ENCODE measurements at places on chromosomes 4 and X.

DNA sequence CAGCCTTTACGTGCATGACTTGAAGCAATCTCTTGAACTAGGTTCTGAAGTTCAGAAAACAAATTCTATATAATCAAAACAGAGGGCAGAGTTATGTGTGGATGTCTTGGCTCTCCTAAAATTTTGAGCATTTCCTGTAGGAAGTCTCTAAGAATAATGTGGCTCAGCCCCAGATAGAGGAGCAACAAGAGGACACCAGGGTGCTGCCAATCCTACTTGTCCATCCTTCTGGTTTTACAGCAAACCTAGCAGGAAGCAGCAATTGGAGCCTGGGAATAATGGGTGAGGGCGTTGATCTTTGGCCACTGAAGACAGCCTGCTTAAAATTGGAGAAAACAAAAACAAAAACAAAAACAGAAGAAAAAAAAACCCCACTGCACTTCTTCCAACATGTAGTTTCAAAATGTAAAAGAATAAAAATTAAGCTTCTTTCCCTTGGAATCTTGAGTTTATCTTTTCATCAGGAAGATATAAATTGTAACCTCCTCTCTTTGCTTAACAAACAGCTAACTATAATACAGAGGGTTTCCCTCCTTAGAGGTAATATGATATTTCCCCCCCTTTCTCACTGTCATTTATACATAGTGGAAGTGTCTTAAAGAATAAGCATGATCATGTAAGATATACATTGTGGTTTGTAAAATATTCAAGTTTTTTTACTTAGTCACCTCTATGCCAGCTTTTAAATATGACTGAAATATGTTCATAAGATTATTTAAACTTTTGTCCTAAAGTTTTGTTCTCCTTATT, 130.6 kb downstream of the FBXO8 start:
- DNase-seq = no peak

DNA sequence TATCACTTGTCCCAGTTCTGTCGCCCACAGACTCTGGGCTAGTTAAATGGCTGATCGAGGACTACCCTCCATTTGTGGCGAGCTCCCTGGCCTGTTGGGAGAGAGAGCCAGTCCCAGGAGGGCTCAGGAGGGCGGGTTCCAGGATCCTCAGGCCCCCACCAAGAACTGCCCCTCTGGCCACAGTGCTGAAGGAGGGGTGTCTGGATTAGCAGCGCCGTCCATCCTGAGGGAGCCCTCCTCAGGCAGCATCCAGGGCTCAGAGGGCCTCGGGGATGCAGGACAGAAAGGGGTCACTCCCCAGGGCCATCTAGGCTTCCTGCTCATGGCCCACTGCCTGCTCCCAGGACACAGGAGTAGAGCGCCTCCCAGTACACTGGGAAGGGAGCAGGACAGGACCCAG, 6.1 kb downstream of the PNMA5 start:
- DNase-seq = no peak

GRCh38 chr4:122833999-122834398, 7.4 kb downstream of the FGF2 start:
- DNase-seq = no peak

- DNase-seq = no peak
Measured at GRCh38 chr4:41471126-41472071, 66.6 kb upstream of the LIMCH1 start.

- DNase-seq = no peak
Measured at GRCh38 chr4:144740316-144740715, 94.4 kb downstream of the HHIP start.

DNA sequence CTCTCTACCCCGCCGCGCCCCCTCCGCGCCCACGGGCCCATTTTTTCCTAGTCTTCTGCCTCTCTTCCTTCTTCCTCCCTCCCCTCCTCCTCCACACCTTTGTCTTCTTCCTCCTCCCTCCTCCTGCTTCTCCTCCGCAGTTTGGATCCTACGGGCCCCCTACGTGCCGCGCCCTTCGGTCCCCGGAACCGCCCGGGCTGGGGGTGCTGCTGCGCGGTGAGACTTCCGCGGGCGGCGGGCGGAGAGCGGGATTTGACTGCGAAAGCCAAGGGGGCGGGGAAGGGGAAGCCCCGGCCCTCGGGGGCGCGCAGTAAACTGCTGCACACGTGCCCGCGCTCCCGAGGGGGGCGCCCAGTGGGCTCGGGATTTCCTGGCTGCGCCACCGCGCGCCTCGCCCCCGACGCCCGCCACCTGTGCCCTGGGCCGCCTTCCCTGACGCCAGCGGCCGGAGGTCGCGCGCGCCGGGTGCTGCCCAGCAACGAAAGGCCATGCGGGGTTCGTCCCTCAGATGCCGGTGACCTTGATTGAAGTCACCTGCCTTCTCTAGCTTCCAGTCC, 3.3 kb upstream of the NKX3-2 start:
- no peak for DNase-seq

Data from NAMALWA (cell line).